T-cell (primary cell): ENCODE measurements at places on chromosomes 7 and 10.

GRCh38 chr10:95550073-95550672, 11.0 kb downstream of the SORBS1 start:
- DNase-seq, result no peak

DNA sequence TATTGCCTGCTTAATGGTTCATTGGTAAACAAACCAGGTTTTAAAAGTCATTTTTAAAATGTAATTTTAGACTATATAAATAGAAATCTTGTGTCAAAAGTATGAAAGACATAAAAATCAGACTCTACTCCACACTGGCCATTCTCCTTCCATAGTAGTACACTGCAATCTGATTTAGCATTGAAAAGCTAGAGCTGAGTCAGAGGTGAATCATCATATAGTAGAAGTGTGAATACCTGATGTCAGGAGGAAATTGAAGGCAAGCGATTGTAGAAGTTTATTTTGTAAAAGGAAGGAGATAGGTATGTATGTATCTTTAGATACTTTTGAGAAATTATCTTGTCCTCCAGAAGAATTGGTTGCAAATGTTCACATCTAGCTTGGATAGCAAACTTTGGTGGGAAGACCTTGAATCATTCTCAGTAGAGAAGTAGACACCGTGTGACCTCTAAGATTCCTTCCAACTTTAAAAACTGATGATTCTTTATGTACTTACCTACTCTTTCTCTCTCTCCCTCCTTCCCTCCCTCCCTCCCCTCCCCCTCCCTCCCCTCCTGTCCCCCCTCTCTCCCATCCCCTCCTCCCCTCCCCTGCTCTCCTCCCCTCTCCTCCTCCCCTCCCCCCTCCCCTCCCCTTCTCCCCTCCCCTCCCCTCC, 88.1 kb downstream of the BTAF1 start:
- no peak for DNase-seq

DNA sequence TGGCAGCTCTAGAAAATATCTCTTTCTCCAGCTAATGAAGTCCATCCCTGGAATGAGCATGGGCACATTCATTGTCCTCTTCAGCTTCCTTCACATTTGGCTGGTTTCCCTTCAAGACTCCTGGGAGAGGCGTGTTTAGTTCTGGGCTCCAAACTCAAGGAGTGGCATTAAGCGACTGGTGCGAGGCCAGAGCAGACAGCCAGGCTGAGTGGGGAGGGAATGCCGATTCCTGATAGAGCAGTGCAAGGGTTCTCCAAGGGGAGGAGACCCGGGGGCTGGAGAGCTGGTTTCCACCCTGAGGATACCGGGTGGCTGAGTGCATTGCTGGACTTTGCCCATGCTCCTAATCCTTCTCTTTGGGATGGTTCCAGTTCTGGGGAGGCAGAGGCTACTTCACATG, 372.1 kb downstream of the RPS24 start:
- no peak for DNase-seq

DNA sequence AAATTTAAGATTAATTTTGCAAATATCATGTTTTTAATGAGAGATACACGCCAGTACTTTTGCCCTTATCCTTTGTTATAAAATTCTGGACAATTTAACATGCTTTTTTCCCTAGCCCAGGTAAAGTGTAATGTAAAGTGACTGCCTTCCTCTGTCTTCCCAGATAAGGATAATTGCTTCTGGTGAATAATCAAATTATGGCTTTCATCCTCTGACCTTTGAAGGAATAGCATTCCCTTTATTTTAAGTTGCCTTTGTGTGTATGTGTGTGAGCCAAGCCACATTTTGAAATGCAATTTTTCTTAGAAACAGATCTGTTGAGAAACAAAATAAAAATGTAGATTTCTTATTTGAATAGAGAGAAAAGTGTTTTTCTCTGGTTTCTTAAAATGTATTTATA, 107.5 kb downstream of the ADAM22 start:
- no peak for DNase-seq

GRCh38 chr7:48300301-48300700, 129.0 kb downstream of the ABCA13 start:
- DNase-seq, result no peak

DNA sequence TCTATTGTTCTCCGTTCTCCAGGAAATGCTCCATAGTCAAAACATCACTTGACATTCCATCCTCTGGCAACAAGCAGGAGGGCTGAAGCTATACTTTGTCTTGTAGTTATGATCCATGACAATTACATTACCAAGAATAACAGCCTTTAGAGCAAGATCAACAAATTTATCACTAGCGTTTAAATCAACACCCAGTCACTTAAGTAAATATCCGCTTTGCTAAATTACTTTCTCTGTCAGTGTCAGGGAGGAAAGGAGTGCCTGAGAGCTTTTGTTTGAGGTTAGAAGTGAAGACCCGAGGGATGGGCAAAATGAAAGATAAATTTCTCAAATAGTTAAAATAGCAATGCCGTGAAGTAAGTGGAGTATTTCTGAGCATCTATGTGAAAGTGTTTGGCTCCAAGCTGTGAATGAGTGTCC, 236.1 kb upstream of the BMPER start:
- DNase-seq, result no peak

DNA sequence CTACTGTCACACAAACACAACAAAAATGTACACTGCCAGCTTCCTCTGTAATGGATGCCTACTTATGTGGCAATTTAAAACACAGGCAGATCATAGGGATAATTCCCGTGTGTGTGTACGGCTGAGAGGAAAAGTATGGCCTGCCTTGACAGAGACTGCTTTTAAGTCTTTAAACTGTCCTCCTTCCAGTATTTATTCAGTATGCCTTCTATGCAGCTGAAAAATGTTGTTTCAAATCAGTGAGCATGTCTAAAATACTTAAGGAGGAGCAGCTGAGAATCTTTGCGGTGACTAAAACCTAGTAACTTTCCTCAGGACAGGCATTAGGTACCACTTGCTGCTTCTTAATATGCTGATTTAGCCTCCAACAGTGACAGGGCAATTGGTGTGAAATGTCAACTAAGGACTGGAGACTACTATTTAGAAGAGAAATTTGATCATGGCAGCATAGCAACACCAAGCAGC, 126.3 kb downstream of the CACNA2D1 start:
- no peak for DNase-seq

DNA sequence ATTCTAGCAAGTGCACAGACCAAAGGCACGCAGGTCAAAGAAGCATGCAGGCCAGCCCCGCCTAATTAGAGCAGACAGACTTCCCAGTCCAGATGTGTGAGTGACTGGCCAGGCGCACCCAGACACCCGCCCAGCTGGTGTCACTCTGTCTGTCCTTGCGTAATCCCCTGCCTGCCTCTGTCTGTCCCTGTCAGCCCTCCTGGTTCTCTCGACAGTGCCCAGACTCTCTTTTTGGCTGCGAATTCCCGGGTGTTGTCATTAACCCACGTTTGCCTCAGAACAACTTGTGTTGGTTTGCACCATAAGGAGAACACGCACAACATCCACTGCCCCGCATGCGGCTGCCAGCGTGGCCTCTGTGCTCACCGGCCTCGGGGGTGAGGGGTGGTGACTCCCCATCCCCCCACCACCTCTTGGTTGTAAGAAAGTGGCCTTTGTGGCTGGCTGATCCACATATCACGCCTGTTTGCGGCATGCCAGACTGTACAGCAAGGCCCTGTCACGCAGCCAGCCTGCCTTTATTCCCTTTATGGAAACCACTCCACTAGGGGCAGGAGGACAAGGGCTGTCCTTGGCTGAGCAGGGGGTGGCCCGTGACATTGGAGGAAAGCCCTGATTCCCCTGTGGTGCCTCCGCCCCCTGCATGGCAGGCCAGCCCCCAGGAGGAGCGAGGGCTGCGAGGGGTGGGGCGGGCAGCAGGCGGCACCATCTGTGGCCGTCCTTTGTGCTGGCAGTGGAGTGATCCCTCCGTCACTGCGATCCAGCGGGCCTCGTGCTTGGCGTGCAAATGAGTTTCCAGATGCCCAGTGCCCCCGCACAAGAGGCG, 72.8 kb upstream of the PPIF start:
- no peak for DNase-seq

- DNase-seq, result no peak
Observed at GRCh38 chr7:3968234-3968633, 667.2 kb downstream of the SDK1 start.

DNA sequence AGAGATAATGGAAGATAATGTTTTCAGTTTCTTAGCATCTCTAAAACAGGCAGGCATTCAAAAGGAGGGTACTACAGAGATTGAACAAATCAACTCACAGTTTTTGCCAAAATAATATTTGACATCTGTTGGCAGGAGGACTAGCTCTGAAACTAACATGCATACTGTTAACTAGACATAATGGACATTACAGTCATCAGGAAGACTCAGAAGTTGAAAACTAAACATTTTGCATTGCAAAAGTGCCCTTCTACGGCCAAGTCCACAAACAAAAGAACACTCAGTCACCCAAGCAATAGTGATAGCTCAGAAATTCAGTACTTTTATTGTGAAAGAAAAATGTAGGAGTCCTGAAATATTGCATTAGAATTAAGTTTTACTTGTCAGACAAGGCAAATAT, 399.0 kb downstream of the HGF start:
- DNase-seq, result no peak

- no peak for DNase-seq
Observed at GRCh38 chr7:142884286-142884640, 1.3 kb downstream of the TRPV6 start.

- DNase-seq, result no peak
Observed at GRCh38 chr10:102962951-102963755, 45.1 kb downstream of the CNNM2 start.

DNA sequence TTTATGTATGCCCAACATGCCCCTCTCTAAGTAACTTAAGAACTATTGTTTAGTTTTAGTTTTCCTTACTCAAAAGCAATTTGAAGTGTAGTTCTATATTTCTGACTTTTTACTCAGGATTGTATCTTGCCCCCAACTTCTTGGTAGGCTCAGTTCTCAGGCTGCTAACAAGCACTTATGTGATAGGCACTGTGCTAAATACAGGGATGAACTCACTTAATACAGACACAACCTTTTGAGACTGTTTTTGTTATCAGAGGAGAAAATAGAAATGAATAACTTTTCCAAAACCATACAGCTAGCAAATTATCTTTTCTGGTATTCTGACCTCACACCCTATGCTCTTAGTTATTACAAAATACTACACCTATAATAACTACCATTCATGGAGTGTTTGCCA, 16.3 kb downstream of the TAX1BP1 start:
- DNase-seq, result no peak
